ENCODE measurements at places on chromosomes 2 and 18.

DNA sequence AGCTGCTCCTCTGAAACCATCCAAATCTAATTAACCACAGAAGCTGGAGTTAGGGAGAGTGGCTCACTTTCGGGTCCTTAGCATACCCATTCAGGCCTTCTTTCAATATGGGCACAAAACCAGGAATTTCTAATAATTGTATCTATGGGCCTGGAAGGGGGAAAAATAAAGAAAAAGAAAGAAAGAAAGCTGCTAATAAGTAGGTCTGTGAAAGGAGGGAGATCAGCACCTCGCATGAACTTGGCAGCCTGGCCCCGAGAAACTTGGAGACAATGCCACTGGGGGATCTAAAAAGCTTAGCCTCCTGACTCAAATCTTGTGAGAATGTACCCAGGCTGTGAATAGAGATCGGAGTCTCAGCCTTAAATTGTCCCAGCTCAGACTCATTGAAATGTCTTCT lies 252.1 kb upstream of the SLC14A2 start:
- DNase-seq: no peak

GRCh38 chr18:1090758-1091157 lies 186.1 kb downstream of the ADCYAP1 start:
- no peak for DNase-seq

DNA sequence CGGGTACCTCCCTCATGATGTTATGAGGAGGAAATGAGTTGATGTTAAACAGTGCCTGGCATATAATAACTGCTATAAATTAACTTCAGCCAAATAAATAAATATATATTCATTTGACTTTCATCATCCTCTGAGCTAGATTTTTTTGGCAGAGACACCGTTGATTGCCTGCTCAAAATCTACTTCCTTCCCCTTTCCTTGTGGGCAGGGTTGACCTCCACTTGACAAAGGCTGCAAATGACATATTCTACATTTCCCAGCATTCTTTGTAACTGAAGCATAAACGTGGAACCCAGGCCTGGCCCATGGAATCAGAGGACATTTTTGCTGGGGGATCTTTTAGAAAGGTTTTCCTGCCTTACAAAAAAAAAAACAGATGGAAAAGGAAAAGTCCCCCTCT lies 177.8 kb downstream of the TXNL1 start:
- DNase-seq: no peak

- no peak for DNase-seq
Observed at GRCh38 chr2:59932341-59932740, 621.1 kb downstream of the BCL11A start.

- no peak for DNase-seq
Observed at GRCh38 chr2:120887741-120888231, 152.1 kb downstream of the GLI2 start.

DNA sequence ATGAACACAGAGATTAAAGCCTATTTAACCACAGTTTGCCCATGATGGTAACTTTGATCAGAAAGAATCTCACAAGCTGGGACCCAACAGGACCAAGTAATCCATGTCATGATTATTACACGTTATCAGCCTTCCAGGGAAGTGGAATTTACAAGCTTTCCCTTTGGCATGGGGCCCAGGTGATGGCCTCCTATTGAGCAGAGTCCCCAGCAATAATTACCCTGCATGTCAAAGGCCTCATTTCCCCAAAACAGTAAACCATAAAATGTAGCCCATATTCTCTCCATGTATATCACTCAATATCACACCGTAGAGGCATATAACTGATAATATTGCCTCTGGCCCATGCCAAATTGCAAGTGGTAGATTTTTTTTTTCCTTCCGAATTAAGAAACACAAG lies 38.9 kb downstream of the PRKRA start:
- no peak for DNase-seq

DNA sequence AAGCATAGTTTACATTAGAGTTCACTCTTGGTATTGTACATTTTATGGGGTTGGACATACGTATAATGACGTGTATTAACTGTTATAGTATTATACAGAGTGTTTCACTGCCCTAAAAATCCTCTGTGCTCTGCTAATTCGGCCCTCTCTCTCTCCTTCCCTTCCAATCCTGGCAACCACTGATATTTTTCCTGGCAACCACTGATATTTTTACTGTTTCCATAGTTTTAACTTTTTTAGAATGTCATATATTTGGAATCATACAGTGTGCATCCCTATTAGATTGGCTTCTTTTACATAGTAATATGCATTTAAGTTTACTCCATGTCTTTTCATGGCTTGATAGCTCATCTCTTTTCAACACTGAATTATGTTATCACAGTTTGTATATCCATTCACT lies 526.7 kb downstream of the RIT2 start:
- DNase-seq: no peak

DNA sequence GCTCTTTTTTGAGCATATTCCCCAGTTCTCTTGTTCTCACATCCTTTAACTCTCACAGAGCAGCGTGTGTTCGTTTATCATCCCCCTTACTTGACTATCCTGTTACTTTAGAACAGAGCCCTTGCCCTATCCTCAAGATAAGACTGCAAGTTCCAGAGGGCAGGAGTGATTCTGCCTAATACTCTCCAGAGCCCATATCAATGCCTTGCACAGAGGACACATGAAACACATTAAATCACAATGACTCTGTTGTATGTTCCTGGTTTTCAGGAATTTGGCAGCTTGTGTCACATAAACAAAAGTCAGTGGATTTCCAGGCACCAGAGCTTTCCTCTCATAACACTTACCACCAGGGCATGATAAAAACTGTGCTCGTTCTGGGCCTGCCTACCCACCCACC lies 156.7 kb downstream of the RNF144A start:
- DNase-seq: no peak

- no peak for DNase-seq
Observed at GRCh38 chr2:147628971-147629421, 215.8 kb upstream of the ACVR2A start.

DNA sequence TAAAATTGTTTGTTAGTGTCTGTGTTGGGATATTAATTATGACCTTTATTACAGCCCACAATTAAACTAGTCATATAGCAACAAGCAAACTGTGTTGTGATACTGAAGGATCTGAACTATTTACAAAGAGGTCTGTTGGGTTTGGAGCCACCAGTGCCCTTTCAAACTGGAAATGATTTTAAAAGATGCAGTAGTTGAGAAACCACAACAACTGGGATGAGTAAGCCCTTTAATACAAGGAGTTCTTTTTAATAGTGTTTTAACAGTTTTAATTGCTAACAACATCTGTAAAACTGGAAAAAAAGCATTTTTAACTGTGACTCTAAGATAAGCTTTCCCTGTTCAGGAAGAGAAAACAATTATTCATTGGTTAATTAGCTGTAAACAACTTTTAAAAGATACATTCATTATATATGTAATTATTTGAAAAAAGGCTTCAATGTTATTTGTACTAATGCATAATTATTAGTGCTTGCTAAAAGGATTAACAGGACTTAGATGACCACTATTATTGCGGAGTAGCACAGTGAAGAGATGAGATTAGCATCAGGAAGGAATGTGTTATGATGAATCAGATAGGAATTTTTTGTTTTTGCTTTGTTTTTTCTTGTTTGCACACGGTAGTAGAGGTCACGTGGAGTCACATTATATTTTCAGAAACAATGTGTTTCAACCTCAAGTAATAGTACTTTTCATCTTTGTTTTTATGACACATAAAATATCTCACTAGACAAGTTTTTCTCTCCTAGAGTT lies 392.7 kb upstream of the FANCL start:
- DNase-seq: no peak

Measured in stimulated activated CD8-positive, alpha-beta memory T cell treated with anti-CD3 and anti-CD28 coated beads, Interleukin-4, amount 100 ng/mL, for 4 hours (primary cell).